ENCODE measurements at places on chromosomes 4 and X.

DNA sequence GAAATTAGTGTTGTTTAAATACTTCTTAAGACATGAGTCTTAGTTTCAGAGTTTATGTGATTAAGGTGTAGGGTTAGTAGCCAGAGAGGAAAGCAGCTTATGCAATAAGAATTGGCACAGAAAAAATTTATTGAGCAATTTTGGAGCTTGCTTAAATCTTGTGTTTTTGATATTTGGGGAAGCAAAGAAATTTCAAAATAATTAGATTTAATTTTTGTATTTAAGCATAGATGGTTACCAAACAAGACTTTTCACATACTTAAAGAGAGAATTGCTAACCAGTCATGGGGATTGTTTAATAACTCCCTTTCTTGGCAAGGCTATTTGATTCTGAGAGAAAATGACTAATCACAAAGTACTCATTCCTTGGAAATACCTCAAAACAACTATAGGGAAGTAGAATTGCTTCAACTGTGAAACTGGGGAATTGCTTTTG, 202.0 kb upstream of the GRID2 start:
- no peak for DNase-seq

GRCh38 chr4:89704651-89705395, 132.1 kb downstream of the SNCA start:
- peak; percentile 44 for DNase-seq

DNA sequence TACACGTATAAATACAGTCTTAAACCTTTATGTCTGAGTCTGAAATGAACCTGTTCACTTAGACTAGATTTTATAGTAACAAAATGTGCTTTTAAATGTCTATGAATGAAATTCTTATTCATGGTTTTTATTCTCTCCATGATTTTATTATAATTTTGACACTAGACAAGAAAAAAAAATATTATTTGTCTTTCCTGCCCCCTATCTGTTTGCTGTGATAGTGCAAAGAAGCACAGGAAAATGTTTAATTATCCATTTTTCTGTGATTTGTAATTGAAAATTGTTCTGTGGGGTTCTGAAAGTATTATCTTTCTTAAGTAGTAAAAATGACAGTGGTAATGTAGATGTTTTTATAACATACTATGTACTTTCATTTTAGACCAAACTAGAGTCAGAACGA, 52.0 kb downstream of the INTS6L start:
- no peak for DNase-seq

DNA sequence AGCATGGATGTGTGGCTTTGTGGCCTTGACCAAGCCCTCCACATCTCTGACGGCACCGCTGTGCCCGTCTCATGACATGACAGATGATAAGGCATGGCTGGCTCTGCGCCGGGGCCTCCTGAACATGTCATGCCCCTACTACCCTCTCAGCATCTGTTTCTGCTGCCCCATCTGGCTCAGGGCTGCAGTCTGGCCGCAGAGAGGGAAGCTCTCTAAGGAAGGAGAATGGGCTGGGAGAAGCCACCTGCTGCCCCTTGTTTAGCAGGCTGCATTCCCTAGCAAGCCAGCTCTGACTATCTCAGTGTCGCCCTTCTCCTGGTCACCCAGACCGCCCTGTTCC, 7.2 kb downstream of the ZNF185 start:
- peak; percentile 75 for DNase-seq

- DNase-seq = peak; percentile 57
Measured at GRCh38 chr4:9762823-9763475, 18.5 kb upstream of the DRD5 start.

DNA sequence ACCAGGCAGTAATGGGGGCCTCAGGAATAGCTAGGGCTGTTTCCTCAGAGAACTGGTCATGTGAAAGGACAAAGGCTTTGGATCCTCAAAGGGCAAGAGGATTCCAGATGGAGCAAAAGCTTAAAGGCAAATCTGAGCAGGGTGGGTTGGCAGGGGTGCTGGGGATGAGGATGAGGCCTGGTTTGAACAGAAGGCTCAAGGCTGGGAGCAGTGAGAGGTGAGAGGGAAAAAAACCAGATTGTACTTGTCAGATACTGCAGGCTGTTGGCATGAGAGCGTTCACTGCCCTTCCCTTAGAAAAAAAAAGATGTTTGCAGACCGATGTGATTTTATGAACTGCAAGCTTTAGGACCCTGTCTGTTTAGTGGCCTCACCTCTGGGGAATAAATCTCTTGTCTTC, 75.3 kb upstream of the PLAC1 start:
- no peak for DNase-seq

GRCh38 chr4:39295784-39296183, 70.4 kb downstream of the RFC1 start:
- no peak for DNase-seq

- no peak for DNase-seq
Measured at GRCh38 chr4:87019246-87019791, 84.5 kb downstream of the AFF1 start.

GRCh38 chr4:101005659-101006058, 341.7 kb downstream of the PPP3CA start:
- DNase-seq = no peak

DNA sequence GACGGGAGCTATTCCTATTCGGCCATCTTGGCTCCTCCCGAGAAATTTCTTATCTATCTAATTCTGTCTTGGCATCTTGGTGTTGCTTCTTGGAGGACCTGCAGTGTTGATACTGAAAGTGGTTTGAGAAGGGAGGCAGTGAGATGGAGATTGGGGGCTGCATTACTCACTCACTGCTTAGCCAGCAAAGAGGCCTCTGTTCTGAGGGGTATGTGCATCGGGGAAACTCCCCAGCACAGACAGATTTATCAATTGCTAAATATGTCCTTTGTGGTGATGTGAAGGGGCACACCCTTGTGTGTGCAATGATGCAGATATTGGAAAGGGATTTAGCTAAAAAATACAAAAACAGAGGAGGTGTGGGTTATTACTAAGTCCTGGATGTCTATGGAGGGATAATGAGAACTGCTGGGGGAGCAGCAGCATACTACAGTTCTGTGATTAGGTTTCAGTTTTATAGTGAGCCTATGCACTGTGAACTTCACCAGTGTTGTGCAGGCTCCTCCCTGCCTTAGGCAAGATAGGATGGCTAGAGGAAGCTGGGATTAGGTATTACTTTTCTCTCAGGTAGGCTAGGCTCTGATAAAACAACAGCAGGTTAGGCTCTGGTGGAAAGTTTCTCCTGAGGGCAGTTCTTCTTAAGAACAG, 279.0 kb downstream of the HS3ST1 start:
- DNase-seq = no peak

DNA sequence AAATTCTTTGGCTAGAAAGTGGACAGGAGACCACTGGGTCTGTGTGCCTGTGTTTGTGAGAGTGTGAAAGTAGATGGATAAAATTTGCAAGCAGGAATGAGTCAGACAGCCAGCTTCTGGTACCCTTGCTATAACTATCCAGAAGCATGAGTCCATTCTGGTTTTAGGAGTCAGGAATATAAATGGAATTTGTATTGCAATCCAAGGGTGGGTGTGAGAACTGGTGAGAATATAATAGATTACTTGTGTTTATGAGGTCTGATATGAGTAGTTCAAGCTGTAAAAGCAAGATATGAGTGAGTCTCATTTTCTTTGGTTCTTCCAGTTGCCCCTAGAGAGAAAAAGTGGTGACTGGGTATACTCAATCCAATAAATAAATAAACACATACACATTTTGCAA, 212.7 kb upstream of the TAPT1 start:
- DNase-seq = no peak

GRCh38 chrX:56738670-56739069, 9.6 kb downstream of the NBDY start:
- no peak for DNase-seq

- DNase-seq = no peak
Measured at GRCh38 chrX:51598899-51599298, 19.8 kb downstream of the CENPVL3 start.

GRCh38 chr4:99960648-99961047, 10.6 kb upstream of the H2AZ1 start:
- DNase-seq = no peak

GRCh38 chr4:120865985-120866384, 56.5 kb downstream of the PRDM5 start:
- no peak for DNase-seq
